ENCODE measurements at places on chromosomes 6 and 20. TPM values are rescaled to one million over a fixed set of nuclear protein-coding genes. Genes with fewer than 3 reads are reported as not detected.

The TRIM39 gene
- 8.0 TPM for total RNA-seq

The TENT5A gene
- 1.6 TPM for total RNA-seq

The ZBTB46 gene
- 6.7 TPM for total RNA-seq

The KHDRBS2 gene
- total RNA-seq: not detected

The TDRD6 gene
- 0.12 TPM for total RNA-seq

DNA sequence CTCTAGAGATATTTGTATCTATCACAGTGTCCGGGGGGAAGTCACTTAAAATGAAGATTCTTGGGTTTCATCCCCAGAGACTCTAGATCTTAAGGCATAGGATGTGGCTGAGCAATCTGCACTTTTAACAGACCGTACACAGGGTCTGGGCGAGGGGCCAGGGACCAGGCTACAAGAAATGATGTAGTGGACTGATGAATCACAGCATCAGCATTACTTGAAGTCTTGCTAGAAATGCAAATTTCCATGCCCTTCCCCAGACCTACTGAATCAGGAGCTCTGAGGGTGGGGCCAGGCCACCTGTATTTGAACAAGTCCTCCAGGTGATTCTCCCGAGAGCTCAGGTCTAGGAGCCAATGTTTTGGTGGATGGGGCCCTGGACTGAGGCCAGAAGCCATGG is 168.4 kb downstream of the DOK5 start:
- DNase-seq: no peak

- DNase-seq: no peak
Observed at GRCh38 chr6:19157486-19157885, 679.7 kb upstream of the ID4 start.

GRCh38 chr6:147282566-147282959 is 78.3 kb downstream of the STXBP5 start:
- no peak for DNase-seq

- DNase-seq: no peak
Observed at GRCh38 chr20:47680804-47681529, 104.3 kb downstream of the SULF2 start.

GRCh38 chr6:136922685-136923006 is 545 bp downstream of the SLC35D3 start:
- no peak for DNase-seq

DNA sequence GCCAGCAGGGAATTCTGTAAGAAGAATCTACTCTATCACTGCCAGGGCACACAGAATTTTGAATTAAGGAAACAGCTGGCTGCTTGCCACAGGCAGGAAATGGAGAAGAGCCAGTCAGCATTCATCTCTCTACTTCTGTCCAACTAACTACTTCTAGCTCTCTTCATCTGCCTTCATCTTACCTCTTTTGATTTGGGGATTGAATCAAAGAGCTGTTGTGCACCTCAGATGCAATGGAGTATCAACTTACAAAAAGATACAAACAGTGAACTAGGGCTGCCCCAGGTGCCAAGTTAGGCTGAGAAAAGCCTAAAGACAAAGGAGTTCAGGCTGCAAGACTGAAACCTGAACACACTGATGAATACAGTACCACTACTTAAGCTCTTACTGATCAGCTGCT is 82.0 kb downstream of the PTPRK start:
- DNase-seq: no peak

- no peak for DNase-seq
Observed at GRCh38 chr6:125248136-125248535, 53.6 kb downstream of the HDDC2 start.

DNA sequence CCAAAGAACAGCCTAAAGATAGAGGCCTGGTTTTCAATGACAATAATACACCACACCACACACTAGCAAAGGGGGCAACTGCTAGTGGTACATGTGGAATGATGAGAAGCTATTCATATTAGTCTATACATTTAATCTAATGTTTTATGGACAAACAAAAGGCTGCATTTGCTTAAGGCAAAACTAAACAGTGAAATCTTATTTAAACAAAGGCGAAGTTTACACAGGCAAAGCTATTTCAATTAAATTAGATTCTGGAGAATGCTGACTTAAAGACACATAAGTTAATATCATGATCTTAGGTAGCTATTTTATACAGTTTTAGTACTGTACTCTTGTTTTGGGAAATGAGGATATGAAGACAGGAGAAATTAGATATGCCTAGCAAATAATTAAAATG is 53.9 kb upstream of the SIM1 start:
- DNase-seq: no peak

- DNase-seq: no peak
Observed at GRCh38 chr20:33311996-33312395, 29.0 kb downstream of the BPIFB1 start.

DNA sequence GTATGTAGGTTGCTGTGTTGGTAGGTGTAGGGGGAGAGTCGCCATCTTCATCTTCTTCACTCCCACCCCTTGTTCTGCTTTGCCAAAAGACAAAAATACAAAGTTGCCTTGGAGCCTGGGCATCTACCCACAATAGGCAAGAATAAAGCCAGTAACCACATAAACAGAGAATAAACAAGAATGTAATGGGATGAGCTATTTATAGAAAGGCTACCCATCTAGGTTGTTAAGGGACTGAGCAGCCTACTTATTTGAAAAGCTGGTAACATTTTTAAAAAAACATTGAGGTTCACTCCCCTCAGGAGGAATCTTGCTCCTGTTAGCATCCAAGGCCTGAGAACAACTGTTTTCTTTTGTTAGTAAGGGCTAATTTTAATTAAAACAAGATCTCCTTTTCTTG is 301.4 kb upstream of the STXBP5 start:
- no peak for DNase-seq
